Gastroesophageal sphincter (tissue), 4 donors: ENCODE measurements at places on chromosomes 2 and 18.

- ATAC-seq: no peak
- H3K36me3 ChIP-seq: no peaks in the 10 kb centered on the region
- H3K4me1 ChIP-seq: no peaks in the 10 kb centered on the region
- H3K4me3 ChIP-seq: no peak overlapping the region
- no peak overlapping the region for H3K27ac ChIP-seq
Measured at GRCh38 chr18:48977914-48978313, 27.1 kb upstream of the SMAD7 start.

GRCh38 chr2:164523726-164524125 is 97.6 kb downstream of the GRB14 start:
- H3K4me3 ChIP-seq: no peak overlapping the region
- no peak for ATAC-seq
- H3K27ac ChIP-seq: no peak overlapping the region
- H3K27me3 ChIP-seq: no peaks in the 10 kb centered on the region
- H3K4me1 ChIP-seq: no peaks in the 10 kb centered on the region

DNA sequence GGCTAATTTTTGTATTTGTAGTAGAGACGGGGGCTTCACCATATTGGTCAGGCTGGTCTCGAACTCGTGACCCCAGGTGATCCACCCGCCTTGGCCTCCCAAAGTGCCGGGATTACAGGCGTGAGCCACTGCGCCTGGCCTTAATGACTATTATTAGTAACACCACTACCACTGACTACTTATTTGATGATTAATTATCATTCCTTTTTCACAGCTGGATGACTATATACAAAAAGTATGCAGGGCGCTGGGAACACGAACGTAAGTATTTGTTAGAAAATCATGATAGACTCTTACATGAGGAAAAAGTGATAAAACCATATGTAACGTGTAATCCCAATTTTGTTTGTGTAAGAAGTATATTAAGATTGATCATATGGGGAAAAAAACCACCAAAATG is 21.6 kb downstream of the DARS1 start:
- H3K4me1 ChIP-seq: peaks cover 78% of the 10 kb centered on the region
- no peaks in the 10 kb centered on the region for H3K27me3 ChIP-seq
- ATAC-seq: peak; percentile 46

- H3K36me3 ChIP-seq: no peaks in the 10 kb centered on the region
- no peak overlapping the region for H3K27ac ChIP-seq
- no peaks in the 10 kb centered on the region for H3K4me1 ChIP-seq
- ATAC-seq: no peak
Measured at GRCh38 chr18:58590254-58590653, 38.6 kb downstream of the ALPK2 start.

- H3K27ac ChIP-seq: peak overlapping the region; percentile 65
- no peaks in the 10 kb centered on the region for H3K36me3 ChIP-seq
- H3K27me3 ChIP-seq: no peaks in the 10 kb centered on the region
- no peak overlapping the region for H3K4me3 ChIP-seq
- peak; percentile 68 for ATAC-seq
- peaks cover 5% of the 10 kb centered on the region for H3K4me1 ChIP-seq
Measured at GRCh38 chr2:160920791-160921303, 239.4 kb upstream of the TANK start.

GRCh38 chr18:58102875-58103274 is 58.8 kb downstream of the NEDD4L start:
- H3K4me1 ChIP-seq: no peaks in the 10 kb centered on the region
- H3K36me3 ChIP-seq: no peaks in the 10 kb centered on the region
- H3K27ac ChIP-seq: no peak overlapping the region

DNA sequence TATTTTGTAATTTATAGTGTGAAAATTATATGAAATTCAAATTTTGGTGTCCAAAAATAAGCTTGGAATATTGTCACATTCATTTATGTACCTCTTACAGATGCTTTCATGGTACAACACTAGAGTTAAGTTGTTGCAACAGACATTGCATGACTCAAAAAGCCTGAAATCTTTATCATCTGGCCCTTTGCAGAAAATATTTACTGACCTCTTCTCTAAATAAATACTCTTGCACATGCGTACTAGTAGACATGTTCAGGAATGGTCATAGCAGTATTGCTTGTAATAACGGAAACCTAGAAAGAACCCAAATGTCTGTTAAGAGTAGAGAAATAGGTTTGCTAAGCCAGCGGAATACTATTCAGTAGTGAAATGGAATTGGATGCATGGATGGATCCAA is 60.4 kb downstream of the GALNT1 start:
- no peaks in the 10 kb centered on the region for H3K27me3 ChIP-seq
- no peak overlapping the region for H3K27ac ChIP-seq

GRCh38 chr18:45670281-45670962 is 53.6 kb upstream of the SLC14A1 start:
- no peak overlapping the region for H3K27ac ChIP-seq
- H3K27me3 ChIP-seq: no peaks in the 10 kb centered on the region
- H3K4me1 ChIP-seq: peaks cover 7% of the 10 kb centered on the region
- peak; percentile 42 for ATAC-seq
- no peak overlapping the region for H3K4me3 ChIP-seq

- H3K4me1 ChIP-seq: no peaks in the 10 kb centered on the region
- no peak overlapping the region for H3K27ac ChIP-seq
- H3K27me3 ChIP-seq: no peaks in the 10 kb centered on the region
- no peak for ATAC-seq
Measured at GRCh38 chr2:127735537-127736399, 34.5 kb downstream of the SFT2D3 start.

DNA sequence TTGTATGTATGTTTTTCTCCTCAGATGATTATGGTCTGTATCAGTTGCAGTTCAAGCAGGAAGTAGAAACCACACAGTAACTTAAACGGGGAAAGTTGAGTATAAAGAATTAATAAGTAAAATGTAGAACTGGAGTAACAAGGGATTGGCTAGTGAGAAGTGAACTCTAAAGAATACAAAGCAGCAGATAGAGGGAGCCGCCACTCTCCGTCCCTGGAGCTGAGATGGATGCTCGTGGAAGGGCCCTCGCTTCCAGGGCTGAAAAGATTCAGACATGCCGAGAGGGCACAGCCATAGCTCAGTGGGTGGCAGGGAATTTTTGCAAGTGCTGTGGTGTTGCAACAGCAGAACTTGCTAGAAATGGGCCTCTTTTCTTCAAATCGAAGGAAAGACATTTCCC is 155.8 kb downstream of the COL6A3 start:
- ATAC-seq: no peak
- no peaks in the 10 kb centered on the region for H3K27me3 ChIP-seq
- no peaks in the 10 kb centered on the region for H3K36me3 ChIP-seq
- H3K4me1 ChIP-seq: peaks cover 8% of the 10 kb centered on the region

- no peaks in the 10 kb centered on the region for H3K4me1 ChIP-seq
- H3K27ac ChIP-seq: peak overlapping the region; percentile 82
- H3K4me3 ChIP-seq: peak overlapping the region; percentile 39
- H3K36me3 ChIP-seq: no peaks in the 10 kb centered on the region
- ATAC-seq: peak; percentile 62
Measured at GRCh38 chr2:85413592-85414420, 3.6 kb upstream of the CAPG start.

DNA sequence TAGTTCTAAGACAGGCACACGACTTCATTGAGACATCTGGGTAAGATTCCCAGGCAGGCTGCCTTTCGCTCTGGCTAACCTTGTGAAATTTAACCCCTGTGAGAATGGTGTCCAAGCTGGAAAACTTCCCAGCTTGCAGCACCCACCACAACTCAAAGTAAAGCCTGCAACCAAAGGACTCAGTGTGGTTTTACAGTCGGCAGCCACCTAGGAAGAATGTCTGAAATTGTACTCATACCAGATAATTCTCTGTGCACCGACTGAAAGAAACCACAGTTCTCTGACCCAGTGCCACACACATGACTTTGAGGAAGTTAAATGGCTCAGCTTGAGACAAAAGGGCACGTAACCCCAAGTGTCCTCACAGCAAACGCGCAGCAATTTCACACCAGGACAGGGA is 125.7 kb downstream of the RBMS1 start:
- no peak overlapping the region for H3K4me3 ChIP-seq
- H3K27ac ChIP-seq: peak overlapping the region; percentile 19

GRCh38 chr2:198546122-198546521 is 741.7 kb downstream of the PLCL1 start:
- ATAC-seq: no peak
- no peak overlapping the region for H3K4me3 ChIP-seq

GRCh38 chr2:5070257-5070656 is 621.9 kb upstream of the SOX11 start:
- H3K27me3 ChIP-seq: no peaks in the 10 kb centered on the region
- H3K27ac ChIP-seq: no peak overlapping the region
- H3K4me1 ChIP-seq: no peaks in the 10 kb centered on the region

- no peaks in the 10 kb centered on the region for H3K36me3 ChIP-seq
- ATAC-seq: no peak
- H3K27ac ChIP-seq: peak overlapping the region; percentile 100
- no peaks in the 10 kb centered on the region for H3K27me3 ChIP-seq
- peak overlapping the region; percentile 88 for H3K4me3 ChIP-seq
- peaks cover 77% of the 10 kb centered on the region for H3K4me1 ChIP-seq
Measured at GRCh38 chr2:28750316-28751251, 1.0 kb upstream of the PPP1CB start.

- no peak overlapping the region for H3K4me3 ChIP-seq
- no peak overlapping the region for H3K27ac ChIP-seq
- H3K36me3 ChIP-seq: peaks cover 55% of the 10 kb centered on the region
- ATAC-seq: no peak
- H3K4me1 ChIP-seq: no peaks in the 10 kb centered on the region
Measured at GRCh38 chr2:121338281-121338680, 53.3 kb upstream of the TFCP2L1 start.

- no peak overlapping the region for H3K27ac ChIP-seq
- no peak overlapping the region for H3K4me3 ChIP-seq
- H3K4me1 ChIP-seq: no peaks in the 10 kb centered on the region
- no peak for ATAC-seq
- H3K36me3 ChIP-seq: peaks cover 50% of the 10 kb centered on the region
- H3K27me3 ChIP-seq: no peaks in the 10 kb centered on the region
Measured at GRCh38 chr2:232333361-232334135, 45.0 kb upstream of the ALPP start.

DNA sequence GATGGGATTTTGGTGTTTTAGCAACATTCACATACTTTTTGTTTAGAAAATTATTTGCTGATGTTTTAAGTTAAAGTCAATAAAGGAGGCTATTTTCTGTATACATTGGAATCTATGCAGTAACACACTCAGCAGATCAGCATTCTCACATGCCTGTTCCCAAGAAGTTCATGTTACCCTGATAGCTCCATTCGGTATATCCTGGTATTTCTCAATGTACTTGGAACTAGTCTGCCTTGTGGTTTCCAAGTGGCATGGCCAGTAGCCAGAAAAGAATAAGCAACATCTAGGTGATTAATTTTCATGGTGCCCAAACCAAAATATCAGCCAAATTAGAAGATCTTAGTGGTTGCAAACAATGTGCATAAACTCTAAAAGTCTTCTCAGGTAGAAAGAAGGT is 5.2 kb upstream of the NCAPH start:
- no peak overlapping the region for H3K27ac ChIP-seq
- no peak for ATAC-seq
- H3K36me3 ChIP-seq: no peaks in the 10 kb centered on the region
- peaks cover 15% of the 10 kb centered on the region for H3K4me1 ChIP-seq

GRCh38 chr2:64860276-64860885 is 128.8 kb upstream of the SLC1A4 start:
- no peak for ATAC-seq
- peaks cover 35% of the 10 kb centered on the region for H3K4me1 ChIP-seq
- H3K4me3 ChIP-seq: no peak overlapping the region
- no peaks in the 10 kb centered on the region for H3K27me3 ChIP-seq
- no peaks in the 10 kb centered on the region for H3K36me3 ChIP-seq

DNA sequence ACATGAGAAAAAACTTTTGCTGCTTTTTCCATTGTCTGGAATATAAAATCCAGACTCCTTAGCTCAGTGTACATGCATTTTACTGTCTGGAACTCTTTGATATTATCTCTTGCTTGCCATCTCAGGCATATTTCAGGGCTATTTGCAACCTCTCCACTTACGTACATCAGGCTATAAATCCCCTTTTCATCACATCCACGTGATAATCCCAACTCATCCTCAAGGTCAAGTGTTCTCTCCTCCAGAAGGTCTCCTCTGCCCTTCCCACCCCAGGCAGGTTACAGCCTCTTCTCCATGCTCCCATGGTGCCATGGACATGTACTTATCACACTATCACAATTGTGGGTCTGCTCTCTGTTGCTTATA is 202.5 kb upstream of the RBMS1 start:
- no peaks in the 10 kb centered on the region for H3K27me3 ChIP-seq
- H3K4me3 ChIP-seq: no peak overlapping the region

DNA sequence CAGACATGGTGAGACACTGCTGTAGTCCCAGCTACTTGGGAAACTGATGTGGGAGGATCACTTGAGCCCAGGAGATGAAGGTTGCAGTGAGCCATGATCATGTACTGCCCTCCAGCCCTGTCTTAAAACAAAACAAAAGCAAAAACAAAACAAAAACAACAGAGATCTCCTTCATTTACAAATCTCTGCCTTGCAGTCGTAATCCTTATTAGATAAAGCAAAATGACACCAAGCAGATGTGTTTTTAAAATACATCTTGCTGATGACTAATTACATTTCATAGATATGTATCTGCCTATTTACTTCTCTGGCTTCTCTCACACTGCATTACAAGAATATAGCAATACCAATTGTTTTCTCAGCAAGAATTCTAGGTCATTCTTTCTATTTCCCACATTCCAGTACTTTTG is 22.8 kb downstream of the NFE2L2 start:
- H3K27me3 ChIP-seq: no peaks in the 10 kb centered on the region
- no peak for ATAC-seq
- peak overlapping the region; percentile 92 for H3K27ac ChIP-seq
- H3K36me3 ChIP-seq: no peaks in the 10 kb centered on the region

DNA sequence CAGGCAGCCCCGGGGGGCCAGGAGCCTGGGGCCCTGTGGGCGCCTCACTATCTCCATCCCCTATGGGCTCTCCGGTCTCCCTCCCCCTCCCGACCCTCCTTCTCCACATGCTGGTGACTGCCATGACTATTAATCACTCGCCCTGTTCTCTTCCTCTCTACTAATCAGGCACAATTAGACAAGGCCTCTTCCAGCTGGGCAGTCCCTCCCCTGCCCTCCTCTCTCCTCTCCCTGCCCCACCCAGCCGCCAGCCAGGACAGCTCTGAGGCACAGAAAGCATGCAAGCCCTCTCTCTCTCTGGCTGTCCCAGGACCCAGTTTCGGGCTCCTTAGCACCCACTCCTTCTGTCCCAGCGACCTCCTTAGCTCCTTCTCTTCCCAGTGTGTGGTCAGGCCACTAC is 5.8 kb downstream of the ASIC4 start:
- peaks cover 46% of the 10 kb centered on the region for H3K27me3 ChIP-seq
- no peak for ATAC-seq
- peaks cover 27% of the 10 kb centered on the region for H3K4me1 ChIP-seq
- H3K27ac ChIP-seq: no peak overlapping the region
- H3K36me3 ChIP-seq: no peaks in the 10 kb centered on the region
- no peak overlapping the region for H3K4me3 ChIP-seq

DNA sequence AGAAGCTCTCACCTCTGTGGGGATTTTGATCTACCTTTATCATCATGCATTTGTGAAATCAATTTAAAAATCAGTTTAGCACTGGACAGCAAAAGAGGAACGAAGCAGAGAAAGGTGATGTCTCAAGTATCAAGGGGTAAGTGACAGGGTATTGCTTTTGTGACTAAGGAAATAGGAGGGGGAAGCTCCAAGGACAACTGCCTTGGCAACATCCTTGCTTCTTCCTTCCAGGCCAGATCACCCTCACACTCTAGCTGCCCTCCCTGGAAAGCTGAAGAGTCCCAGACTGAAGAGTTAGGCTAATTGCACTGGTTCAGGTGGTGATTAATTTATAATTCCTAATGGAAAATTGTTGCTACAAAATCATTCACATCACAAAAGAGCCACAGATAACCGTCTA is 859.1 kb upstream of the ACVR2A start:
- no peak for ATAC-seq
- no peaks in the 10 kb centered on the region for H3K27me3 ChIP-seq
- H3K4me1 ChIP-seq: peaks cover 7% of the 10 kb centered on the region

GRCh38 chr18:9673296-9674251 is 34.5 kb upstream of the RAB31 start:
- no peaks in the 10 kb centered on the region for H3K36me3 ChIP-seq
- H3K27ac ChIP-seq: no peak overlapping the region
- H3K4me3 ChIP-seq: no peak overlapping the region
- ATAC-seq: peak; percentile 60
- H3K27me3 ChIP-seq: no peaks in the 10 kb centered on the region
